ENCODE measurements at places on chromosomes 12 and 14.

DNA sequence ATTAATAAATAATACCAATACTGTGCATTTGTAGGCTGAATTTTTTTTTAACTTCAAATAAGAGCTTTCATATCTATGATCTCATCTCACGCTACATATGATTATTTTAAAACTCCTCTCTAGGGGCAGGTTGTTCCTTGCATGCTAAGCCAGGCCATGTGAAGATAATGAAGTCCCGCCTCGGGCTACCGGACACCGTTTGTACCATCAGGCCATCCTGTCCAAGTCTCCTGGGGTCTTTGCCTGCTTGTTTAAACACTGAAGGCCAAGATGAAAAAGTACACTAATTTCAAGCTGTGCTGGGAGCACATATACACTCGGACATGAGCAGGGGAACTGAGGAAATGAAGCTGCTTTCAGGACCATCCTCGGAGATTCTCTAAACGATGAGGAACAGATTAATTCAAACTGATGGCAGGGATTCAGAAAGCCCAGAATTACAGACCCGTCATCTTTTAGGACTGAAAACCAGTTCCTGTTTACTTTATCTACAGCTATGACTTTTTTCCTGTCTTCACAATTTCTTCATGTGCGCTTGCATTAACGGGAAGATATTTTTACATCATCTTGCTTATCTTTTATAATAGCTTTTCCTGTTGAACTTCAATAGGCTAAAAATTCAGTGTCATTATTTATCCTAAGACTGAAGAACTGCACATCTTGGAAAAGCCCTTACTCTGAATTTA, 6.3 kb upstream of the ABHD12B start:
- no peak for DNase-seq

DNA sequence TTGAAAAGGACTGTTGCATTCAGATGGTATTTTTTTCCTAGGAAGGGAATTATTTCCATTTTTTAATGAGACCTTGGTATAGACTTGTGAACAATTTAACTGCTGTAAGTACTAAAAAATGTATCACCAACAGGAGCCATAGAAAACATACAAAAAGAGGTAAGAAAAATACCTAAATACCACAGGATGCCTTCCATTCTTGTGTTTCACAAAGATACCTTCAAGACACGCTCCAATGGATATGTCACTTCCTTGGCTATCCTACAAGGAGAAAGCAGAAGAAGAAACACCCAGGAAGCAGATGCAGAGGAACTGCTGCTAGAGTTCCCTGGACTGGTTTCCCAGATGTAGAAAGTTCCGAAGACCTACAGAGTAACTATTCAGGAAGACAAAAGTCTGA, 54.2 kb downstream of the PTPN21 start:
- no peak for DNase-seq

GRCh38 chr14:69363055-69363454, 35.0 kb downstream of the ERH start:
- DNase-seq: no peak

- no peak for DNase-seq
Measured at GRCh38 chr14:51627313-51627712, 24.4 kb upstream of the FRMD6 start.

DNA sequence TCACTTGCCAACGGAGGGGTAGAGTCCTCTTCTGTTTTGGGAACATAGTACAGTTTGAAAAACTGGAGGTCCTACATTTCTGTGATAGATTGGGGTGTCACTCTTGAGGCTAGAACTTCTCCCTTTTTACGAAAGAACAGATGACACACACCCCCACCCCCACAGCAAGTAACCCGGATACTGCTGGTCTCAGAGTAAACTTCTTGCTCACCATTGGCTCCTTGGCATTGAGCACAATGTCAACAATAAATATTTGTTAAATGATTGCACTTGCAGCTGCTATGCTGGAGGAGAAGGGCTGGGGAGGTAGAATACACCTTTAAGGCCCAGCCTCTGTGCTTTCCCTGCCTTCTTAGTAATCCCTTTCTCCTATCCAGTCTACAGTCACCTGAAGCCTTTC, 149.8 kb downstream of the TGFB3 start:
- DNase-seq: peak; percentile 15

GRCh38 chr12:15497671-15498292, 175.5 kb downstream of the PTPRO start:
- no peak for DNase-seq

GRCh38 chr14:23430723-23431085, 4.8 kb downstream of the MYH7 start:
- DNase-seq: no peak

DNA sequence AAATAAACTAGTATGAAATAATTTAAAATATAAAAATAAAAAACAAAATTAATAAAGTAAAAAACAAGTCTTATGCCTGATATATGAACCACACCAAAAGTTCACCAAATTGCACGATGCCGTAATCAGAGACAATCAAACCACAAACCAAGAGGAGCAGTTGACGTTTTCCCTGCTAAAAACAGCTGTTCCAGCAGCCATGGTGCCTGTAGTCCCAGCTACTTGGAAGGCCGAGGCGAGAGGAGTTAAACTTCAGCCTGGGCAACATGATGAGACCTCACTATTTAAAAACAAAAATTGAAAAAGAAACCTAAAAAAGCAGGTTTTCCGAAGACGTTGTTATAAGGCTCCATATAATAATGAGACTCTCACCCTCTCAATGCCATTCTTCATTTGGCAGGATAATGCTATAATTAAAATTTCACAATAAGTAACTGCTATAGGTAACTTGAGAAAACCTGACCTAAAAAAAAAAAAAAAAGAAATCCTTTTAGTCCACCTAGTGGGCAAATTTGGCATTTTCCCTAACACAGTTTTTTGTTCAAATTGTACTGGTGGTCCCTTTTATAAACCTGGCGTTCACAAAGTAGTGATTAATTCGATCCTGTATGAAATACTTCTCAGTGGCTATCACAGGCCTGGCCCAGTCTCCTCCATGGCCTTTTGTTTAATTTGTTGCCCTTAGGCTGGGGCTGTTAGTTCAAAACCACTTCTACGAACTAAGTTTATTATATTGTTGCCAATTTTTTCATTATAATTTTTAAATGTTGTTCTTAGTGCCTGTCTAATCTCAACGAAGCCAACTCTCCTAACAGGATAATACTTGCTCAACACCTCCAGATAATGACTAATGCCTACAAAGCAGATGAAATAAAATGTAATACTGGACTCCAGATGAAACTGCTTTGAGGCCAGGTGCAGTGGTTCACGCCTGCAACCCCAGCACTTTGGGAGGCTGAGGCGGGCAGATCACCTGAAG, 62.1 kb downstream of the TNFAIP2 start:
- DNase-seq: peak; percentile 63

GRCh38 chr12:113598815-113599406, 127.2 kb upstream of the LHX5 start:
- no peak for DNase-seq

GRCh38 chr12:9064815-9065606, 50.7 kb downstream of the A2M start:
- no peak for DNase-seq

- no peak for DNase-seq
Measured at GRCh38 chr14:103142026-103142425, 18.8 kb downstream of the TNFAIP2 start.

DNA sequence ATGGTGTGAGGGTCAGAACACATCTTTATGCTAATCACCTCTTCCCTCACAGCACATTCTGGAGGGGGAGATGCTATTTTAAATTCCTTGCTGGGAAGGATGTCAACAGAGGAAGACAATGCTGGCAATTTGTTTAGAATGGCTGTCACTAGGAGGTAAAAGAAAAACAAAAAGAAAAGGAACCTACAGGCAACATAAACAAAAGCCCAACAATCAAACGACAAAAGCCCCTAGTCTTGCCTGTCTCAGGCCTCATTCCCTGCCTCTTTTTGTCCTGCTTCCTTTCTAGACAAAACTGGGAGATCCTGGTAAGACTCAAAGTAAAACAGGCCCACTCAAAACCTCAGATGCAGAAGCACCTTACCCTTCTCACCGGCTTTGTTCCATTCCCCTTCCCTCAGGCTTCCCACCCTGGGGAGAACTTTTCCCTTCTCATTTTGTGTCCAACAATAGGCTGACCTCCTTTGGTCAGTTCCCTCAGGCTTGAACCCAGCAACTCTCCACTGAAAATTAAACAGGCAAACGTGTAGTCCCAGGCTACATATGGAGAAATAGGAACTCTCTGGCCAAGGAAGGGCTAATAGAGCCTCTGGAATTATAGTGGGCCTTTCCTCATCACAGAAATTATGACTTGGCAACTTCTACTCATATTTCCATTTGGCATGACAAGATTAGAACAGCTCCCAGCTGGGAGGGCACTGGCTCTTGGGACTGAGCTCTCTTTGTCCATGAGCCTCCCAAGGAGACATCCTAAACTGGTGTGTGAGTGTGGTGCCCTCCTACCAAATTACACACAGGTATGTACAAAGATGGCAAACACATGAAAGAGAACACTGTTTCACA, 193.0 kb downstream of the MON2 start:
- DNase-seq: no peak

GRCh38 chr14:61573748-61574513, 121.4 kb upstream of the HIF1A start:
- DNase-seq: no peak

GRCh38 chr12:78359520-78359919, 505.1 kb upstream of the SYT1 start:
- no peak for DNase-seq

DNA sequence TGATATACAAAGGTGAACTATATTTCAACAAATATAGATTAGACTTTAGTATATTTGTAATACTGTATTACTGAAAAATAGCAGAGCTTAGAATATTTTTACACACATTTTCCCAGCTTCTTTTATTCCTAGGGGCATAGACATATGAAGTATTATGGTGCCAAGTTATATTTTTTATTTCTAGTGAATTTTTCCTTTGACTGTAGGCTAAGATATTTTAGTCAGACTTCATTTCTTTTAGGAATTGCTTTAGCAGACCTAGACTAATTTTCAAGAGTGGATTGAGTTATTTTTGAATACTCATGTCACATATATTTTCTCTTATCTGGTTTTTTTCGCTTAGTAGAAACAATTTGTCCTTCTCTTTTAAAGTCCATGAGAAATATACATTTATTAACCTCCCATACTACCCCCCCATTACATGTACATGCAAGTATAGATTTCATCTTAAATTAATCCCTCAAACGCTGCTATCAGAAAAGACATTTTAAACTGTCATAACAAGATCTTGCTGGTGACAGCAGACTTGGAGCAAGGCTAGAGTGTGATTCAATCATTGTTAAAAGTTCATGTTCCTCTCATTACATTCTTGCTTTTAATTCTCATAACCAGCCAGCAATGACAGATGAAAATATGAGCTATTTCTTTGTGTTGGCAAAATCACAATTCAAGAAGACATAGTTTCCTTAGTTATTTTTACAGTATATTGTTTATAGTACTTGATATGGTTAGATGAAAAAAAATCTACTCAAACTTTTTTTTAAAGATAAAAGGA, 456.1 kb downstream of the AEBP2 start:
- no peak for DNase-seq

DNA sequence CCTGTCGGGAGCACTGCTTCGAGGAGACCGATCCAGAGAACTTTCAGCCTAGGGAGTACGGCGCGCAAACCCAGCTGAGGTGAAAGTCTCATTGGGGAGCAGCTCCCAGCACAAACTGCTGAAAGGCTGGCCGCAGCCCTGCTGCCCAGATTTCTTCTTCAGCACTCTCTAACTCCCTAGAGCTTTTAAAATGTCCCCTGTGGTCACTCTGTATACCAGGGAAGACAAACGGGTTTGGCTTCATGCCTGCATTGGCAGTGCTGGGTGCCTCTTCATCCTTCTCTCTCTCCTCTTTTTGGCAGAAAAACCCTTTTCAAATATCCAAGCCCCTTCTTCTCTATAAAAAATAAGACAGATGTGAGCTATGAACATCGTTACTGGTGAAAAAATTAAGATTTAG, 34.9 kb downstream of the BBS10 start:
- no peak for DNase-seq

- DNase-seq: peak; percentile 25
Measured at GRCh38 chr14:61280526-61281185, 482 bp downstream of the TMEM30B start.

DNA sequence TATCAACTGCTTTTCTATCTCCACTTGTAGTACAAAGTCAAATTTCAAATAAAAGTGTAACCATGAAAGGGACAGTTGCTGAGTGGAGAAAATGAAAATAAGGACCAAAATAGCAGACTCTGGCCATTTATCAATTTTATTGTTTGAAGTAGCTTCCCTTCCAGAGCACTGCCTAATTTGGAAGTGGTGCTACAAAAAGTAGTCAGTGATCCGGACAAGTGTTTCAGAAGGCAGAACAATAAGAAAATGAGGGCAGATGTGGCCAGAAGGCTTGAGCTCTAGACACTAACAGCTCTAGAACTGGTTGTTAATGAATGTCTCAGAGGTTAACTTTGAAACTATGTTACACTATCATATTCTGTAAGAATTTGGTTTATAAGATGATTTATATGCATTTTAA, 48.9 kb downstream of the ABCC9 start:
- DNase-seq: no peak

GRCh38 chr14:77580964-77581505, 35.4 kb downstream of the SPTLC2 start:
- peak; percentile 67 for DNase-seq

DNA sequence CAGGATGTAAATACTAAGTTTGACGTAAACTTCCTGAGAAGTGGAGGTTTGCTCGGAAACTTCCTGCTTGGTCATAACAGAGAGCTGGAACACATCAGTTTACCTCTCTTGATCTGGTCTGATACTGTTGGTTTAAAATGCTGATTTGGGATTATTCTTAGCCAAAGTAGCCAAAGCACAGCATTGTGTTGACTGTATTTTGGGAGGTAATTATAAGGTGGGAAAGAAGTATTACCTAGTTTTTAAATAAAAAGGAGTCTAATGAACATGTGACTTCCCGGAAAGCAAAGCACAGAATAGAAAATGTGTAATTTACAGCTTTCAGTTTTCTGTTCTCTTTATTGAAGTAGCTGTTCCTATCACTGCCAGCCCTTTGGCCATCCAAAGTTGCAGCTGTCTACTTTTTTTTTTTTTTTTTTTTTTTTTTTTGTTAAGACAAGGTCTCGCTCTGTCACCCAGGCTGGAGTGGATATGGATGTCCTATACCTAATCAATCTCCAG, 52.2 kb upstream of the SRP54 start:
- DNase-seq: no peak

GRCh38 chr14:45284802-45285201, 31.8 kb upstream of the MIS18BP1 start:
- peak; percentile 26 for DNase-seq

GRCh38 chr12:51524386-51524901, 66.6 kb upstream of the SCN8A start:
- DNase-seq: peak; percentile 71

GRCh38 chr12:96198965-96199364, 4.8 kb downstream of the ELK3 start:
- no peak for DNase-seq

- DNase-seq: no peak
Measured at GRCh38 chr14:82897469-82898308, 1364.0 kb upstream of the SEL1L start.

GRCh38 chr12:64087761-64088160, 134.3 kb downstream of the KICS2 start:
- DNase-seq: no peak

GRCh38 chr12:32706335-32707024, 27.4 kb downstream of the DNM1L start:
- DNase-seq: peak; percentile 80

Measured in hematopoietic multipotent progenitor cell treated with erythropoietin and hydrocortisone succinate and interleukin-3 and kit ligand, for 8 days (in vitro differentiated cells).